ENCODE measurements at places on chromosomes 4 and X.

GRCh38 chr4:157779081-157779480 is 393.7 kb downstream of the GASK1B start:
- DNase-seq = no peak

- DNase-seq = no peak
These were observed 1629.2 kb upstream of the ADGRL3 start for GRCh38 chr4:59570860-59571476.

GRCh38 chr4:6235901-6236640 is 33.6 kb upstream of the WFS1 start:
- DNase-seq = no peak

DNA sequence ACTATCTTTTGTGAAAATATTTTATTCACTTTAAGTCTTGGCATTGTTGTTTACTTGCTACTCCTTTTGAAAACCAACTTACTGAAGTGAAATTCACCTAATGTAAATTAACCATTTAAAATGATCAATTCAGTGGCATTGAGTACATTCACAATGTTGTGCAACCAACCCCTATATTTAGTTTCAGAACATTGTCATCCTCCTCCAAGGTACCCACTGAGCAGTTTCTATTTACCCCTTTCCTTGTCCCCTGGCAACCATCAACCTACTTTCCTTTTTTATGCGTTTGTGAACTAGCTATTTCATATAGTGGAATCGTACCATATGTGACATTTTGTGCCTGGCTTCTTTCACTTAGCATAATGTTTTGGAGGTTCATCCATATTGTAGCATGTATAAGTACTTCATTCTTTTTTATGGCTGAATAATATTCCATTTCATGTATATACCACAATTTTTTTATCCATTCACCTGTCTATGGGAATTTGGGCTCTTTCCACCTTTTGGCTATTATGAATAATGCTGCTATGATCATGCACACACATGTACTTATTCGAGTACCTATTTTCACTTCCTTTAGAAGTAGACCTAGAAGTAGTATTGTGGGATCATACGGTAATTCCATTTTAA is 85.0 kb downstream of the WWC2 start:
- DNase-seq = no peak

DNA sequence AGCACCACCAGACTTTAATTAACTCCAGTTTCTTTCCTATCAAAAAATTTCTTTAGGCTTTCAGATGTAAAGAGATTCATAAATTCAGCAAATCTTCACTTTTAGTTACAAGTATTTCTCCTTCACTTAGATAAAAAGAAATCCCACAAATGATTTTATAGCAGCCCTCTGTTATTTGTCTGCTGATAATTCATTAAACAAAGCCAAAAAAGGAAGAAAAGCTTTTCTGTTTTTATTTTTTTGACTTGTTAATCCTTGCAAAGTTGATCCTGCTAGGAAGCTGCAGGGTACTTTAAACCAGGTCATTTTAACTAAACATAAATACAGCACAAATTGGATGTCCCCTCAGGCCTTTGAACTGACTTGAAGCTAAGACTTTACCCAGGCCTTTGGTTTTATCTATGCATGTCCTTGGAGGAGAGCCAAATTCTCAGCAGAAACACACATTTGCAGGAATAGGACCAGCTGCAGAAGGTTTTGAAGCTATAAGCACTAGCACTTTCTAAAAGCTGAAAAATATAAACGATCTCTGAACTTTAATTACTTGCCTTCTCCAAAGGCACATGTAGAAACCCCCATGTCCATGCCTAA is 57.5 kb downstream of the PCDH18 start:
- DNase-seq = no peak

GRCh38 chr4:82624819-82625218 is 63.0 kb upstream of the TMEM150C start:
- DNase-seq = no peak

GRCh38 chrX:13000301-13000811 is 25.4 kb downstream of the TMSB4X start:
- no peak for DNase-seq

Measured in vagina (tissue), 2 donors.